Activated CD4-positive, alpha-beta T cell treated with anti-CD3 and anti-CD28 coated beads for 4 hours (primary cell): ENCODE measurements at places on chromosomes 5 and 9.

GRCh38 chr9:119907056-119907455 lies 537.8 kb upstream of the BRINP1 start:
- DNase-seq: no peak

GRCh38 chr5:168925160-168925559 lies 346.0 kb upstream of the PANK3 start:
- DNase-seq: no peak

DNA sequence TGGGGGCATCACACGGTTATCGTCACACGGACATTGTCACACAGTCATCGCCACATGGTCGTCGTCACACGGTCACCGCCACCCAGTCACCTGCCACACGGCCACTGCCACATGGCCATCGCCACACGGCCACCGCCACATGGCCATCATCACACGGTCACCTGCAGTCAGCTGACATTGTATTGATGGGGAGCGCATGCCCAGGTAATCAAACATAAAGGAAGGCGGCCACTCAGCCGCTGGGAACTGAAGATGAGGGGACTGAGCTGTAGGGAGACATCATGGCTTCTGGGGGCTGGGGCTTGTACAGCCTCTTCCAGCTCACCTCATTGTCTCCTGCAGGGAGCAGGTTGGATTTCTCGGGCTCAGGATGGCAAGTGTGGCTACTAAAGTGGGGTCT lies 49.2 kb downstream of the MRPL36 start:
- no peak for DNase-seq

GRCh38 chr5:137560420-137560819 lies 61.3 kb upstream of the SPOCK1 start:
- no peak for DNase-seq

GRCh38 chr9:137311171-137311985 lies 9.3 kb upstream of the NRARP start:
- no peak for DNase-seq

- DNase-seq: no peak
These were observed 128.2 kb upstream of the IRX2 start for GRCh38 chr5:2879701-2880100.

DNA sequence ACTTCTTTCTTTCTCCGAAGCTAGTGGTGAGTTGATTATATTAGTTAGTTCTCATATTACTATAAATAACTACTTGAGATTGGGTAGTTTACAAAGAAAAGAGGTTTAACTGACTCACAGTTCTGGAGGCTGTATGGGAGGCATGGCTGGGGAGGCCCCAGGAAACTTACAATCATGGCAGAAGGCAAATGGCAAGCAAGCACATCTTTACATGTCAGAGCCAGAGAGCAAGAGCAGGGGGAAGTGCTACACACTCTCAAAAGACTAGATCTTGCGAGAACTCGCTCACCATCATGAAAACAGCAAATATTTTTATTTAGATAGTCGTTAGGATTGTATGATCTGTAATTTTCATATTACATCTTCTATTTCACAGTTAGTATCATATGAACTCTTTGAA lies 711.2 kb downstream of the PTPRD start:
- no peak for DNase-seq

- no peak for DNase-seq
These were observed 123.5 kb upstream of the SARDH start for GRCh38 chr9:133861692-133862091.

GRCh38 chr5:124654418-124654817 lies 92.0 kb downstream of the ZNF608 start:
- no peak for DNase-seq

DNA sequence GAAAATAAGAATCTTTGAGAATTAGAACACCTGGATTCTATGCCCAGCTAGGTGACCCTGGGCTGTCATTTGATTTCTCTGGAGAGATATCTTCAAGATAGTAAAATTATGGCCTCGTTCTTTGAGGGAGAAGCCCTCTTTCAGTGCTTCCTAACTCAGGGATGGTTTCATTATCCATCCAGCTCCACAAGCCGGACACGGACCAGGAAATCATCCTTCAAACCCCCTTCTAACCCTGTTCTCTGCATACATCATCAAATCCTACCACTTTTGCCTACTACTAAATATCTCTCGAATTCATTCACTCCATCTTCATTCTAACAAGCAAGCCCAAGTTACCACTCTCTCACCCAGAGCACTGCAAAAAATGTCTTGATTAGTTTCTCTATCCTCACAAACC lies 57.2 kb downstream of the MAPKAP1 start:
- no peak for DNase-seq

GRCh38 chr5:32004404-32004803 lies 169.7 kb downstream of the GOLPH3 start:
- DNase-seq: no peak

DNA sequence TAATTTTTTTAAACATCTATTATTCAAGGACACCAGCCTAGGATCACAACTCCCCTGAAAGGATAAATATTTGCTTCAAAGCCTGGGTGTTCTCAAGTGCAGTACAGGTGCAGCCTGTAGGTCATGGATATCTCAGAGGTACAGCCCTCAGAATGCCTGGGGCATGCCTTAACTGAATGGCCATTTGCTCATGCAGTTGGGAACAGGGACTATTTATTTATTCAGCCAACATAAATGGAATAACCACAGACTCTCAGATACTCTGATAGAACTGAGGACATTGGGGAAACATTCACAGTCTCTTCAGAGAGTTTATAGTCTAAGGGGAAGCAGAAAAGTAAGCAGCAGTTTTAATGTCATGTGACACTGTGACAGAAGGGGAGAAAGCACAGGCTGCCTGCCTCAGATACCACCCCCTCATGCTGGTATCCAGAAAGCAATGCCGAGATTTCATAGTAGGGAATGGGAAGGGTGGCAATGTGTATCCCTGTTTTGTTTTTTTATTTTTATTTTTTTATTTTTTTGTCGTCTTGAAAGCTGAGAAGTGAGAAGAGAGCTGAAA lies 112.6 kb downstream of the MACIR start:
- no peak for DNase-seq

DNA sequence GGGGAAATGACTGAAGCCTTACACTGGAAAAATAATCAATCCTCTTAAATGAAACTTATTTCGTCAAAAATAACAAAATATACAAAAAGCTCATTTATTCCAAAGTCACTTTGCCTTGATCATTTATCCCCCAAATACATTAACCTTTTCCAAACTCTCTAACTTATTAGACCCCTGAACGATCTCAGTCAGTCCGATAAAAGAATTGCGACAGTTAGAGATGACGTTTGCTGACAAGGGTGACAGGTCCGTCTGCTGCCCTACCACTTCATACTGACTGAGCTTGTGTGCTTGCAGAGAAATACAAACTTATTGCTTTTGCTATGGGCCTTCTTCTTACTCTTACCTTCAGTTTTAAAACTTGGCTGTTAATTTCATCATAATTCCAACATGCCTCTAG lies 169.7 kb downstream of the ZDHHC21 start:
- DNase-seq: no peak

DNA sequence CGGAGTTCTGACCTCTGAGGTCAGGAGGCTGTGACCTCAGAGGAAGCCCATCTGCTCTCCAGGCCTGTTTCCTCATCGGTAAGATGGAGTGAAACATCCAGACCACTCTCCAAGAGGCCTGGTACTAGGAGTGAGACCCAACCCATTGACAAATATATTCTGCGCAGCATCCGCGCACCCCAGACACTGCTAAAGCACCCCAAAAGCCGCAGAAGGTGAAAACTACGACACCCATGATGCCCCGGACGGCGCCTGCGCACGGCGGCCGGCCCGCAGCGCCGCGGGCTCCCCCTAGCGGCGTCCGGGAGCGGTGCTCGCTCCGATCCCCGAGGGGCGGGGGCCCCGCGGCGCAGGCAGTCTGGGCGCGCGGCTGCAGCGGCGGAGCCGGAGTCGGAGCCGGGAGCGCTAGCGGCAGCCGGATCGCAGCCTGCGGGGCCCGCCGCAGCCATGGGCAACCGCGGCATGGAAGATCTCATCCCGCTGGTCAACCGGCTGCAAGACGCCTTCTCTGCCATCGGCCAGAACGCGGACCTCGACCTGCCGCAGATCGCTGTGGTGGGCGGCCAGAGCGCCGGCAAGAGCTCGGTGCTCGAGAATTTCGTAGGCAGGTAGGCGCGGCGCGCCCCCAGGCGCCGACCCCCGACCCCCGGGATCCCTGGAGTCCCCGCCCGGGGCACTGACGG lies at the start of gene DNM1:
Gene DNM1 (plus strand): TSS at position 356 of the 683 bp plus-strand sequence. CDS start 92 bp downstream, at position 448.
- DNase-seq: peak; percentile 60

- DNase-seq: no peak
These were observed 205.6 kb upstream of the ZNF608 start for GRCh38 chr5:124952079-124952478.

DNA sequence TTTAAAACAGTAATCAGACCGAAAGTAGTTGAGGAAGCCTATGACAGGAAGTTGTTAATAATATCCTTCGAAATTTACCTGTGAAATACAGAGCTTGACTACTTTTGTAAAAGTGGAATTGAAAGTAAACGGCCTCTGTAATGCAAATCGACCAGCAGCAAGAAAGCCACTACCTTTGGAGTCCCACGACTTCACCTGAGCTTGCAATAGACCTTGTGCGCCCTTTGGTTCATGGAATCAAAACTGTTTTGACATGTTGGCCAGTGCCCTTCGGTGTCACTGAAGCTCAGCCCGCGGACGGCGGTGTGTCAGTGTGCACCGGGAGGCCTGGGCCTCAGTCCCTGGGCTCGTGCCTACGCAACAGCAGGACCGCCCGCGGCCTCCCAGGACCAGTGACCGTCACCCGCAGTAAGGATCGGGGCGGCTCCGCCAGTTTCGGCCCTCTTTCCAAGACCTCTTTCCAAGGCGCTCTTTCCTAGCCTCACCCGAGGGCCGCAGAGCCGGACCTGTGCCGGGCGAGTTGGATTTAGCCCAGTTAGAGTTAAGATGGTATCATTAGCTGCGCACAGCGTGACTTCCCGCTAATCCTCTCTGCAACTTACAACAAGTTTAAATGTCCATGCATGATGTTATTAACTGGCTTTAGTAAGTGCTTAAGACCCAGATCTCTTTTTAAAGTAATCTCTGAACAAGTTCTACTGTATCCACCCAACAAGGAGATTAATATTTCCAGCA lies 223.3 kb downstream of the MEF2C start:
- DNase-seq: no peak

DNA sequence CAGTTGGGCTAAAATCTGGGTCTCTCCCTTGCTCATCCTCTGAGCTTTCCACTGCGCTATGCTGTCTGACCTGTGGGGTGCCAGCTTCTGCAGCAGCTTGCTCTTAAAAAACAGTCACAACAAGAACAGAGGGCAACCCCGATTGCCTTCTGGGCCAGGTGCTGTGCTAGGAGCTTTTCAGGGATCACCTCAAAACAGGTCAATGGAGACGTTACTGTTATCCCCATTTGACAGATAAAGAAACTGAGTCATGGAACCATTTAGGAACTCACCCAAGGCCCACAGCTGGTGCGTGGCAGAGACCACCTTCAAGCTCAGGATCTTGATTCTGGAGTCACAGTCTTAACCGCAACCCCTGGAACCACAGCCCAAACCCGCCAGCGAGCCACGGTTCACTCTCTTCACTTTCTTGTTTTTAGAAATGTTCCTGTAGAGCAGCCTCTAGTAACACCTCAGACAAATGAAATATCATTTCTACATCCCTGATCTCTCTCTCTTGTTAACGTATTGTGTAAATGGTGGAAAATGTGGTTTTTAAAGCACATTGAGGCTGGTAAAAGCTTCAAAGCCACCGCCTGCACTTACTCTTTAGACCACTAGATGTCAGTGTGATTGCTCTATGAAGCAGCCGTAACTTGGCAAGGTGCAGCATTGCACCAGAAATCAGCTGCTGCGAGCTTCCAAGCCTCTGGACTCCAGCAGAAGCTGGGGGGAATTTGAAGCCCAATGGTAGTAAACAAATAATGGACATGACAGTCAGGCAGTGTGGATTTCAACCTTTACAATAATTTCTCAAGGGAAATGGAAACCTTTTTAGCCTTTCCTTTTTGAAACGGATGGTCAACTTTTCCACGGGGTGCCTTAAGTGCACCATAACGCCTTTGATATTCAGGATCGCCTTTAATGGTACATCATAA lies 1.7 kb downstream of the FYB1 start:
- peak; percentile 71 for DNase-seq

DNA sequence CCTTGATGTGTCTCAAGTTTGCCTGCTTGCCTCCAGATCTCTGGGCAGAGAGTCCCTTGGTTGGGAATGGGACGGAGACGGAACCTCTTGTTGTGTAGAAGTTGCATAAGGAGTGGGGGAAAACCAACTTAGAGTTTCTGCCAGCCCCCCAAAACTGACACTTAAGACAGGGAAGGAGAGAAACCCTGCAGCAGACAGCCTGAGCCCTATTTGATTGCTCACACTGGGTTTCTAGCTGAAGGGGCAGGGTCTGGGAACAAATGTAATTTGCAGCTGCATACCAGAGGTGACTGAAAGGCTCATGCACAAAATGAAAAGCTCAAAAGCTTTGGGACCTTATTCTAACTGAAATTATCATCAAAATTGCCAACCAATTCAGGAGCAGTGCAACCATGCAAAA lies 254.5 kb downstream of the RASEF start:
- no peak for DNase-seq
